Uterine smooth muscle cell (primary cell): ENCODE measurements at places on chromosomes 5 and 9. TPM values are rescaled to one million over a fixed set of nuclear protein-coding genes. Genes with fewer than 3 reads are reported as not detected.

NFX1 gene
- 23.9 and 25.2 TPM in 2 replicates for total RNA-seq

DMGDH gene
- total RNA-seq, result 1.1 and 3.6 TPM in 2 replicates

HAVCR2 gene
- total RNA-seq, result 0.25 and 0.44 TPM in 2 replicates

CDKN2A gene
- 8.5 and 8.9 TPM in 2 replicates for total RNA-seq

GADD45G gene
- 0.66 and 2.2 TPM in 2 replicates for total RNA-seq

LMAN2 gene
- 332 and 487 TPM in 2 replicates for total RNA-seq

PLGRKT gene
- 23.6 and 34.0 TPM in 2 replicates for total RNA-seq

HAVCR1 gene
- total RNA-seq, result not detected in 2 replicates

OR1Q1 gene
- not detected in 2 replicates for total RNA-seq

GRIN3A gene
- not detected in 2 replicates for total RNA-seq

SLC25A48 gene
- under 0.01 TPM in 1 of 2 replicates, not detected in the other for total RNA-seq

AHRR gene
- 26.7 and 28.0 TPM in 2 replicates for total RNA-seq

TRIM36 gene
- 2.4 and 2.5 TPM in 2 replicates for total RNA-seq

OGN gene
- total RNA-seq, result 0.33 and 0.37 TPM in 2 replicates

ADAMTS19 gene
- total RNA-seq, result 0.12 and 1.2 TPM in 2 replicates

PTRH1 gene
- total RNA-seq, result 19.7 and 21.7 TPM in 2 replicates

OTP gene
- total RNA-seq, result under 0.01 TPM in 1 of 2 replicates, not detected in the other

SCGB3A1 gene
- not detected in 2 replicates for total RNA-seq

STOML2 gene
- total RNA-seq, result 227 and 303 TPM in 2 replicates

MXD3 gene
- total RNA-seq, result 9.7 and 32.6 TPM in 2 replicates

PCDHGC4 gene
- total RNA-seq, result 2.2 and 2.4 TPM in 2 replicates

FOXD4L6 gene
- 0.11 and 0.12 TPM in 2 replicates for total RNA-seq

SLC45A2 gene
- total RNA-seq, result under 0.01 TPM in 2 replicates

PCDHA6 gene
- total RNA-seq, result 0.77 and 1.4 TPM in 2 replicates

SPINK4 gene
- not detected in 2 replicates for total RNA-seq

FIBCD1 gene
- 1.4 and 2.1 TPM in 2 replicates for total RNA-seq

PKN3 gene
- 1.5 and 4.0 TPM in 2 replicates for total RNA-seq

SPATA31D4 gene
- under 0.01 TPM in 1 of 2 replicates, not detected in the other for total RNA-seq

PRRX2 gene
- total RNA-seq, result 2.0 and 3.8 TPM in 2 replicates

PCSK1 gene
- 0.62 and 0.89 TPM in 2 replicates for total RNA-seq

ZFP37 gene
- total RNA-seq, result 2.5 and 3.1 TPM in 2 replicates

CCDC192 gene
- total RNA-seq, result not detected in 2 replicates

KIF24 gene
- 1.4 and 5.2 TPM in 2 replicates for total RNA-seq

CFAP157 gene
- under 0.01 TPM in 1 of 2 replicates, not detected in the other for total RNA-seq

CNTLN gene
- 12.1 and 15.5 TPM in 2 replicates for total RNA-seq

LPCAT1 gene
- total RNA-seq, result 67.7 and 75.8 TPM in 2 replicates

SLC6A18 gene
- not detected in 2 replicates for total RNA-seq

C1QTNF2 gene
- total RNA-seq, result 1.1 and 2.0 TPM in 2 replicates

FOXI1 gene
- not detected in 2 replicates for total RNA-seq

MYOZ3 gene
- 0.22 TPM in 1 of 2 replicates, not detected in the other for total RNA-seq

FOXD4L5 gene
- not detected in 2 replicates for total RNA-seq

NPR3 gene
- 3.9 and 17.8 TPM in 2 replicates for total RNA-seq

TMEM252 gene
- total RNA-seq, result 0.12 TPM in 1 of 2 replicates, not detected in the other

CAVIN4 gene
- total RNA-seq, result 0.89 and 1.6 TPM in 2 replicates

CAMLG gene
- total RNA-seq, result 33.2 and 48.1 TPM in 2 replicates

ITGA1 gene
- total RNA-seq, result 9.5 and 17.7 TPM in 2 replicates

ARL10 gene
- 12.5 and 13.7 TPM in 2 replicates for total RNA-seq
